ENCODE measurements at places on chromosomes 2 and 18.
A peak's percentile ranks its signal among the peaks of the same experiment; 100 is the strongest.

DNA sequence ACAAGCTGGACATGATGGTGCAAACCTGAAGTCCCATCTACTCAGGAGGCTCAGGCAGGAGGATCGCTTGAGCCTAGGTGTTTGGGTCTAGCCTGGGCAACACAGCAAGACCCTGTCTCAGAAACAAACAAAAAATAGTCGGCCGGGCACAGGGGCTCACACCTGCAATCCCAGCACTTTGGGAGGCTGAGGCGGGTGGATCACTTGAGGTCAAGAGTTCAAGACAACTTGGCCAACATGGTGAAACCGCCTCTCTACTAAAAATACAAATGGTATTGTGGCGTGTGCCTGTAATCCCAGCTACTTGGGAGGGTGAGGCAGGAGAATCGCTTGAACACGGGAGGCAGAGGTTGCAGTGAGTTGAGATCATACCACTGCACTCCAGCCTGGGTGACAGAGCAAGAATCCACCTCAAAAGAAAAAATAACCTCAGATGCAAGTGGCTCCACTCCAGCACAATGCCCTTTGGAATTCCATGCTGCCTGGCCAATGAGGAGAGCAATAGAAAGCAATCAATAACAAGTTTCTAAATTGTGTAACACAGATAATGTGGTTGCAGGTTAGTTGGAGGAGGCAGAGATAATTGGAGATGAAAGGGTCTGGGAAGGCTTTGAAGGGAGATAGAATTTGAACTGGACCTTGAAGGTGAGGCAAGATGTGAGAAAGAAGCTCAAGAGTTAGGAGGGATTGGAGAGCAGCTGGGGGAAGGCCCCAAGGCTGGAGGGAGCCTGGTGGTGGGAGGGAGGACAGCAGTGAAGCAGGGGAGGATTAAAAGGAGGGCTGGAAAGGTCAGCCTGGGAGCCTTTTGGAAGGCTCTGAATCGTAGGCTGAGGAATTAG lies 6.0 kb downstream of the TTC31 start:
- no peak for DNase-seq

DNA sequence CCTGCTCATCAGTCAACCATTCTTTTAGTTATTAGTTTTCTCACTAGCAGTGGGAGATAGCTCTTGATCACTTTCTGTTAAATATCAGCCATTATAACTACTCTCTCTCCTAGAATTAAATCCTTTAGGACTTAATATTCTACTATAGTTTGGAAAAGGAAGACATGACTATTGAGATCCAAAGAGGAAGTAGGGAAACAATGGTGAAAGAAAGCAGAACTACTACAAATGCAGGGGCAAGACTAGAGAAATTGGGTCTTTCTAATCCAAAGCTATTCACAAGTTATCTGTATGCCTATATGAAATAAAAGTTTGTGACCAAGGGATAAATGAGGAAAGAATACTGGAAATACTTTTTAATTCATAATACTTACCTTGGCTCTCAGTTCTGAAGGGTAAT lies 65.1 kb downstream of the SRBD1 start:
- no peak for DNase-seq

- peak; percentile 64 for DNase-seq
Observed at GRCh38 chr2:221444106-221444505, 128.0 kb downstream of the EPHA4 start.

DNA sequence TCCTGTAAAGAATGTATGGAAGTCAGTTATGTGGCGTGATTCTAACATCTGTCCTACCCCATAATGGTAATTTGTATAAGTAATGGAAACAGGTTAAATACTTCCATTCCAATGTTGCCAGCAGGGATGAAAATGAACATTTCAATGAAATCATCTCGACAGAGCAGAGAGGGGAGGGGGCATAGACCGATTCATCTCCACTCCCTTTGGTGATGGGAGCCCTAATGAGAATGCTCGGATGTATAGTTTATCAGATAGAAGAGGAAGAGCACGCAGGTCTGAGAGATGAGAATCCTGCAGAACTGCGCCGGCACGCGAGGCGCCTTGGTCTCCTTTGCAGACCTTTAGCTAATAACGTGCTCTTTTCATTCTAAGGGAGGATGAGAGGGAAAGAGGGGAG lies 61.4 kb downstream of the TSHZ1 start:
- no peak for DNase-seq
